CD4-positive, alpha-beta T cell treated with Interleukin-1 beta for 1 hour (primary cell): ENCODE measurements at places on chromosomes 2 and 18.
A peak's percentile ranks its signal among the peaks of the same experiment; 100 is the strongest.

GRCh38 chr2:205047273-205047839, 502.1 kb downstream of the PARD3B start:
- no peak for DNase-seq

GRCh38 chr18:77647472-77647871, 397.8 kb downstream of the GALR1 start:
- DNase-seq = no peak

DNA sequence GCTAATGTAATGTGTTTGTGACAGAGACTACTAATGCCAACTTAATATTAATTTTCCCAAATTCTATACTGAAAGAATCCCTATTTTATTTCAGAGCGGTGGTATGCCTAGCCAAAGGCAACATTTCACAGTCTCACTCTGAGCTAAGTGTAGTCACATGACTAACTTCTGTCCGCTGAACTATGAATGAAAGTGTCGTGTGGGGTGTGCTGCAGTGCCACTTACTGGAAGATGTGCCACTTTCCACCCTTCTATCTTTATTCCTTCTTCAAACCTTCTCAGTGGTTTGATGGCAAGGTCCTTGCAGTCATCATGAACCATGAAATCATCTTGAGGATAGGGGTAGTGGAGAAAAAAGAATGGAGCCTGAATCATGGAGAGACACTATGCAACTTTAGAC, 47.3 kb upstream of the C1D start:
- no peak for DNase-seq

GRCh38 chr2:6872394-6872793, 5.2 kb upstream of the RSAD2 start:
- DNase-seq = no peak

GRCh38 chr18:59915606-59916005, 15.8 kb downstream of the PMAIP1 start:
- DNase-seq = no peak

DNA sequence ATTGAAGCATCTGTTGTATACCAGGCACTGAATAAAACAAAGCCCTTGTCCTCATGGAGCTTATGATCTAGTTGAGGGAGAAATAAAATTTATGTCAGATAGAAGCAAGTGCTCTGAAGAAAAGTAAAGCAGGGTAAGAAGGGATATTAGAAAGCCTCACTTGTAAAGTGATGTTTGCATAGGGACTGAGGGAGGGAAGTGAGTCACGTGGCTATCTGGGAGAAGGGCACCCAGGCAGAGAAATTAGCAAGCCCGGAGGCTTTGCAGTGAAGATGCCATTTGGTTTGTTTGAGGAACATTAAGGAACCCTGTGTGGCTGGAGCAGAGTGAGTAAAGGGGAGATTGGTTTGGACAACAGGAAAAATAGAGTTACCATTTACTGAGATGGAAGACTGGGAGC, 52.1 kb downstream of the RBBP8 start:
- no peak for DNase-seq

DNA sequence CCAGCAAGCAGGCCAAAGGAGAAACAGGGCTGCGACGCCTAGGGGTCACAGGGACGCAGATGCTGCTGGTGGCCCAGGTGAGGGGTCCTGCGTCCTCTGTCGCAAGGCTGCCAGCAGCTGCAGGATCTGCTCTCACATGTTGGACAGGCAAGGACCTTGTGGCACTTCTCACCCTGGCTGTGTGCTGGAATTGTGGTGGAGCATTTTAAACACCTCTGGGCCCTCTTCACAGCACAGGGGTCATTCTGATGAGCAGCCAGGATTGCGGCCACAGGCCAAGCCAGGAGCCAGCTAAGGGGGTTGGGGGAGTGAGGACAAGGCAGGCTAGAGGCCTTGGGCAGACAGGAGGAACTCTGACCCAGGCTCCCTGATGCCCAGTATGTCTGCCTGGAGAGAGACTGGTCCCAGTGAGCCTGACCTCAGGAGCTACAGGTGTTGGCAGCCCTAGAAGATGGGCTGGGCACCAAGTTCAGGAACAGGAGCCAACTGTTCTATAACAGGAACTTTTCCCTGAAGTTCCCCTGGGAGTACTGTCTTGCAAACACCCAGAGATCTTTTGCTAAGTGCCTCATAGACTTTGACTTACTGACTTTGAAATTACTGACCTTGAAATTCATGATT, 40.2 kb downstream of the EFR3B start:
- no peak for DNase-seq

DNA sequence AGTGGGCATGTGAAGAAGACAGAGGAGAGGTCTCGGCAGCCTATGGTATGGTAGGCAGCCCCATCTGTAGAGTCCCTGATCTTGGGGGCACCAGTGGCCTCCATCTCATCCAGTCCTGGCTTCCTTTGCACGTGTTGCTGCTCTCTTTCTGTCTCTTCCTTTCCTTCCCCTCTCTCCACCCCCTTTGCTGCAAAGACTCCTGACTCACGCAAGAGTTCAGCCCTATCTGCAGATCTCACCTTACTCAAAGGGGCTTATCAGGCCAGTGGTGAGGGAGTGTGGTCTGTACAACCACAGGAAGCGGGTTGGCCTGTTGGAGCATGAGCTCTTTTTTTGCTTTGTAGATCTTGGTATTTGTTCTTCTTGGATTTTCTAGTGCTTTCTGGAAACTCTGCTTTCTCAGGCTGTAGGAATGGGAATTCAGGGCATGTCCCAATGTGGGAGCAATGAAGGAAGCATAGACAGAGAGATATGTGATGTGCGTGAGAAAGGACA, 14.6 kb upstream of the NT5DC4 start:
- DNase-seq = peak; percentile 38

DNA sequence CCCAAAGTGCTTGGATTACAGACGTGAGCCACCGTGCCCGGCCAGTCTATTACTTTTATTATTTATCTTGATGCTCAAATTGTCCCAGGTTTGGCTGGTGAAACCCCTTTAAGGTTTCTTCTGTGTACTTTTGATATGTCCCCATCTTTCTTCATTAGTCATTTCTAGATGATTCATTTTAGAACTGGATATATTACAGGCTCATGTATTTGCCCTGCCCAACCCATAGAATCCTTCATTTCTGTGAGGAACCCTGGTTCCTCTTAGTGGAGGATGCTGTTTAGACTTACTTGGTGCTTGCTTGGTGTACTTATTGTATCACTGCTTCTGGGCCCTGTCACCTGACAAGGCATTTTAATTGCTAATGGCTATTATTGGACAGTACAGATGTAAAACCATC, 40.1 kb downstream of the KCMF1 start:
- no peak for DNase-seq

DNA sequence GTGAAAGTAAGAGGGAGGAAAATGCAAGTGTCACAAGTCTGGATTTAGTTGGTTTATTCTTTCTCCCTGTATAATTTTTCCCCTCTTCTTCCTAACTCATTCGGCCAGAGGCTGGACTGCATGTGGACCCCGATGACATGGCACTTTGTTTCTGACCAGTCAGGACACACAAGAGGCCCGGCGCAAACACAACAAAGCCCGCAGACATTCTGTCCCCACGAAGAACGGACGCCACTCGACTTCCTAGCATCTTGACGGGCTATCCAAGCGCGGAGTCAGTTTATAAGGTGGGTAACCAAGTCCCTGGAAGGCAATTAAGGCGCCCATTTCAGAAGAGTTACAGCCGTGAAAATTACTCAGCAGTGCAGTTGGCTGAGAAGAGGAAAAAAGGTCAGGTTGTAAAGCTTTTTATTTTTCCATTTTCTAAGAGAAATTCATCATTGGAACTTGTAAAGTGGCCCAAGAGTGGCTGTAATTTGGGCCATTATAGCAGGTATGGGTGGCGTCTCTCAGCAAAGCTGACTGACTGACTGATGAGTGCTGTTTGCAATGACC, at the start of gene TPO:
Gene TPO (plus strand): TSS at position 308 of the 555 bp plus-strand sequence. CDS start 946 bp downstream, outside the sequence.
- DNase-seq = no peak

DNA sequence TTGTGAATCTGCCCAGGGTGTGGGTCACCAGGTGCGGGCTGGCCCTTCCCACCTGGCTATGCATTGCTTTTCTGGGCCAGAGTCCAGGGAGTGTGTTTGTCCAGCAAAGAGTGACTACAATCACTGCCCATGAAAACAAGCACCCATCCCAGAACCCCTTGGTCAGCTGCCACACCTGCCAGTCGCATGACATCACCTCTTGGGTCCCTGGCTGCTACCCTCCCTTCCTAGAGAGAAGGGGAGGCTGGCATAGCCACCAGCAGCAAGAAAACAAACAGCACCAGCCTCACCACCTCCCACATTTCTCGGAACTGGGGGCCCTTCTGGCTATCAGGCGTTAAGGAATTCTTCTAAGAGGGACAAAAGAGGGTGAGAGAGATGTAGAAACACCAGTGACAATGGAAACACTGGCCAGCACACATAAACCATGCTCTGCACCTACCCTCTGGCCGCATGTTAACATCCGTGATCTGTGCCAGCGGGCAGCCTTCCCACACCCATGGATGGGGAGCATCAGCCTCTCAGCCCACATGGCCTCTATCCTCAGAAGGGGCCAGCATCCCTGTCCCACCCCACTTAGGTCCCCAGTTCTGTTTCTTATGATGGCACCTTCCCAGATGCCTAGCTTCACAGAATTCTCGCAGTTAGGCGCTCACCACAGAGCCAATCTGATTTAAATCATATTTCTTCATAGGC, 109.7 kb upstream of the GLI2 start:
- DNase-seq = no peak

DNA sequence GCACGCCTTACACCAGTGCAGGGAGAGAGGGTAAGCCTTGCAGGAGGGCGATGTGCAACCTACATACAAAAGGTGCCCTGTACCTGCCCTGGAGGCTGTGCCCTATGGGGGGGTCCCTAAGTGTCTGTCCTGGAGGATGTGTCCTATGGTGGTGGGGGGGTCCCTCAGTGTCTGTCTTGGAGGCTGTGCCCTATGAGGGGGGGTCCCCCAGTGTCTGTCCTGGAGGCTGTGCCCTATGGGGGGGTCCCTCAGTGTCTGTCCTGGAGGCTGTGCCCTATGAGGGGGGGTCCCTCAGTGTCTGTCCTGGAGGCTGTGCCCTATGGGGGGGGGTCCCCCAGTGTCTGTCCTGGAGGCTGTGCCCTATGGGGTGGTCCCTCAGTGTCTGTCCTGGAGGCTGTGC, 216.6 kb downstream of the HDAC4 start:
- no peak for DNase-seq

DNA sequence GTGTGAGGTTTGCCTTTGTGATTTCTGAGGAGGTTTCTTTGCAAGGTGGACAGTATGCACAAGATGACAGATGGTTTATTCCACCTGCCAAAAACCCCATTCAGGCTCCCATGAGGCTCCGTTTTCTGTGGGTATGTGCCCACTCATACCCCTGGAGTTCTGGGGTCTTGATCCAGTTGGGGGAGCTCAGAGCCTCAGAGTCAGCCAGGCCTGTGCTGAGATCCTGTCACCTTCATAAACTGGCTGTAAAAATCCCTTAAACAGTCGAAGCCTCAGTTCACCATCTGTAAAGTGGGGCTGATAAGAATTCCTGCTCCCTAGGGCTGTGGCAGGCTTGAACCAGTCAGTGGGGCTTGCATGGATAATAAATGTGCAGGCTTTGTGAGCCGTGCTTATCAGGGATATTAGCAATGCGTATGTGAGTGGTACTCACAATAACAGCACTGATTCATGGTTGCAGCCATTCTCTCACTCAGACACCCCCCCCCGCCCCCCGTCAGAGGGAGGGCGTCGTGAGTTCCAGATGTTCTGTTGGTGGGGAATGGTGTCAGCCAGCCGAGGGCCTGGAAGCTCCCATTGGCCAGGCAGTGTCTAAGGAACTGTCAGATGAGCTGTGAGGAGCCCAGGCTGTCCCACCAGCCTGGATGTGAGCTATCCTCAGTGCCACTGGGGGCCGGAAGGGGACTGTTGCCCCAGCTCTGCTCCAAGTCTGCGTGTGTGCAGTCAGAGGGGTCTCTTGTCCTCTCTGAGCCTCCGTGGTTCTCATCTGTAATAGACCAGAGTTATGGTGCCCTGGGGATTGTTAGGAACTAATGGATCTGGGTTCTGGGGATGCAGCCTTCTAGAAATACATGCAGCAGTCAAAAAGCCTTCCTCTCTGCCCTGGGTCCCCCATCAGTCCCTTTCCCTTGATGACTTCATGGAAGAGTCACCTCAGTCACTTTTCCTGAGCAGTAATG, 51.7 kb downstream of the KCNIP3 start:
- DNase-seq = no peak

DNA sequence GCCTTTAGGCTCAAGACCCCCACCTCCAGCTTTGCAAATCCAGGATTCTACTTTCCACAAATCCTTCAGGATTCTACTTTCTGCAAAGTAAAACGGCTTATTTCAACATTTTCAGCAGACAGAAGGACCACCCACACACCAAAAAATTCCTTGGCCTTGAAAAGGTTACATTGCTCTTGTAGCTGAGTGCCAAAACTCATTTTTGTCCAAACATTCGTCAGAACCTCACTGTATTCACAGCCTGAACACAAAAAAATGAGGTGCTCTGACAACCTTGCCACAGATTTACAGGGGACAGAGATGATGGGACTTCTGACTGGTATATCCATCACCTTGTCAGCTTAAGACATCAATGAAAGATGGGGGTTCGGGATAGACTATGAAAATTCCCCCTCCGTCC, 63.0 kb upstream of the COX7A2L start:
- DNase-seq = no peak
